RWPE2 (cell line): ENCODE measurements at places on chromosomes 4 and X.
A peak's percentile ranks its signal among the peaks of the same experiment; 100 is the strongest.

- H3K27me3 ChIP-seq: no peaks in the 10 kb centered on the region
- H3K4me1 ChIP-seq: peaks cover 10% of the 10 kb centered on the region
- H3K27ac ChIP-seq: peak overlapping the region; percentile 48
- H3K4me3 ChIP-seq: no peak overlapping the region
- H3K36me3 ChIP-seq: no peaks in the 10 kb centered on the region; the same call in 1 of the 2 replicates
- DNase-seq: no peak
These were observed 85.2 kb downstream of the ANAPC10 start for GRCh38 chr4:145012841-145013240.

DNA sequence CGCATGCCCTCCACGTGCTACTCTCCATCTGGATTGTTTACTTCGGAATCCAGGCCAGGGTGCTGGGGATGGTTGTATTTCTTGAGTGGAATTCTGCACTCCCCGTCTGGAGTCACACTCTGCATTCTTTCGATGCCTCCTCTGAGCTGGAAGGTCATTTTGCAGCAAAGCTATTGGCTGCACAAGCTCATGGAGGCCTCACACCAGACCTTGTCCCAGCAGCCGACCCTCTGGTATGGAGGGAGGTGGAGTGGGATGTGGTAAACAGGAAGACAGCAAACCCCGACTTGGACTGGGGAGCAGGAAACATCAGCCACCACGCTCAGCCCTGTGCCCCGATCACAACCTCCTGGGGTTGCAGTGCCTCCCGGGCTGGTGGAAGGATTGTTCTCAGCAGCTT, 225.3 kb upstream of the LNX1 start:
- H3K4me3 ChIP-seq: no peak overlapping the region
- H3K4me1 ChIP-seq: no peaks in the 10 kb centered on the region
- no peak for DNase-seq
- no peak overlapping the region for H3K27ac ChIP-seq
- H3K36me3 ChIP-seq: no peaks in the 10 kb centered on the region

GRCh38 chrX:22800360-22800759, 199.4 kb upstream of the DDX53 start:
- no peak overlapping the region for H3K4me3 ChIP-seq
- peaks cover 3% of the 10 kb centered on the region for H3K4me1 ChIP-seq
- no peaks in the 10 kb centered on the region for H3K27me3 ChIP-seq
- H3K27ac ChIP-seq: no peak overlapping the region
- H3K36me3 ChIP-seq: no peaks in the 10 kb centered on the region
- DNase-seq: no peak

GRCh38 chr4:43732829-43733426, 715.7 kb downstream of the KCTD8 start:
- H3K27me3 ChIP-seq: no peaks in the 10 kb centered on the region
- no peaks in the 10 kb centered on the region for H3K4me1 ChIP-seq
- H3K27ac ChIP-seq: no peak overlapping the region
- H3K36me3 ChIP-seq: no peaks in the 10 kb centered on the region

- H3K27me3 ChIP-seq: no peaks in the 10 kb centered on the region
- H3K4me1 ChIP-seq: peaks cover 14% of the 10 kb centered on the region
- H3K36me3 ChIP-seq: no peaks in the 10 kb centered on the region
These were observed 26.1 kb upstream of the SORBS2 start for GRCh38 chr4:185838104-185838452.

DNA sequence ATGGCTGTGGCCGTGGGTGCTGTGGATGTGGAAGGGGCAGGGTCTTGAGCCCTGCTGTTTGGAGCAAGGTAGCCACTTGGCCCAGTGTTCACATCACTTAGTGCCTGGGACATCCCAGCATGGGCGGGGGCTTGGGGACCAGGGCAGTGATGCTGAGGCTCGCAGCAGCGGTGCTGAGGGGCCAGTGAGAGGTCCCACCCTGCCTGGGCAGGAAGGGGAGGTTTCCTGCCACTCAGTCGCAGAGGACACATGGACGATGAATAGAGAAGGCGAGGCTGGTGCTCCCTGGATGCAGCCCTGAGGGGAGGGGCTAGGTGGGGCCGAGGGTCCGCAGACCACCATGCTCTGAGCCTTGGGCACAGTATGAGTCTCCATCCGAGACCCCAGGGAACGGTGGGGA, 25.7 kb downstream of the DOK7 start:
- peaks cover 12% of the 10 kb centered on the region for H3K36me3 ChIP-seq
- no peak for DNase-seq
- peaks cover 6% of the 10 kb centered on the region for H3K4me1 ChIP-seq
- no peak overlapping the region for H3K27ac ChIP-seq
- H3K4me3 ChIP-seq: no peak overlapping the region
- no peaks in the 10 kb centered on the region for H3K27me3 ChIP-seq

- H3K36me3 ChIP-seq: no peaks in the 10 kb centered on the region
- peaks cover 4% of the 10 kb centered on the region for H3K27me3 ChIP-seq
- no peak for DNase-seq
- H3K27ac ChIP-seq: no peak overlapping the region
- H3K4me1 ChIP-seq: no peaks in the 10 kb centered on the region
These were observed 16.0 kb upstream of the UGT8 start for GRCh38 chr4:114582621-114583020.

DNA sequence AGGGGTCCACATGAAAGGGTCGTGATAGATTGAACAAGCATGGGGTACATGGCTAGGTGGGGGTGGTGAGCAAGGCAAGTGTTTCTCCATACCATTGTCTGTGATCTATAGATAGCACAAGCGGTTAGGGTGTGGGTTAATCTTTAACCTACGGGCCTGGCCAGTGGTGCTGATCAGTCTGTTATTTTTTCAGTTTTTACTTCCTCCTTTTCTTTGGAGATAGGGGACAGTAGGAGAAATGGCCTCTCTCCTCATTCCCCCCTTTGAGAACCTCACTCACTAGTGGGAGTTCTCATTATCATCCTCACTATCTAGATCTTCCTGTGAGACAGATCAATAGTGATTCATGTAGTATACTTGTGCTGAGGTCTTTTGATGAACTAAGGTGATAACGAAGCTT, 16.2 kb upstream of the GPKOW start:
- H3K4me1 ChIP-seq: no peaks in the 10 kb centered on the region
- H3K27ac ChIP-seq: no peak overlapping the region
- H3K27me3 ChIP-seq: no peaks in the 10 kb centered on the region
- no peak for DNase-seq
- H3K36me3 ChIP-seq: no peaks in the 10 kb centered on the region

GRCh38 chr4:154132406-154132805, 343.5 kb upstream of the SFRP2 start:
- no peaks in the 10 kb centered on the region for H3K27me3 ChIP-seq
- peak overlapping the region; percentile 45 for H3K27ac ChIP-seq
- no peaks in the 10 kb centered on the region for H3K36me3 ChIP-seq
- no peak overlapping the region for H3K4me3 ChIP-seq
- no peak for DNase-seq
- peaks cover 18% of the 10 kb centered on the region for H3K4me1 ChIP-seq

DNA sequence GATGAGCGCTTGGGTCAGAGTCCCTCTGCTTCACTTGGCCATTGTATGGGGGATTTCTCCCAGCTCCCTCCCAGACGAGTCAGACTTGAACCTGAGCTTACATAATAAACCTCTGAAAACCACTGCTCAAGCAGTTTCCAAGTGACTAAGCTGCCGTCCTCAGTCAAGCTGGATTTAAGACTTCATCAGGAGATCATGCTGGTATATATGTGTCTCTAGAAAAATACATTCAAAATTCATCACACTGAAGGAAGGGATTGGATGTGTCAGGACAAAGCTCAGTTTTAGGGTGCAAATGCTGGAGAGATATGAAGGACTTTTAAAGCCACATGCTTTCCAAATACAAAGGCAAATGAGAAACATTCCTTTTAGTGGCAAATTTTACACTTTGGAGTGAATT, 114.3 kb downstream of the QDPR start:
- DNase-seq: no peak
- no peak overlapping the region for H3K27ac ChIP-seq
- H3K4me3 ChIP-seq: no peak overlapping the region
- no peaks in the 10 kb centered on the region for H3K27me3 ChIP-seq
- no peaks in the 10 kb centered on the region for H3K36me3 ChIP-seq
- H3K4me1 ChIP-seq: no peaks in the 10 kb centered on the region

DNA sequence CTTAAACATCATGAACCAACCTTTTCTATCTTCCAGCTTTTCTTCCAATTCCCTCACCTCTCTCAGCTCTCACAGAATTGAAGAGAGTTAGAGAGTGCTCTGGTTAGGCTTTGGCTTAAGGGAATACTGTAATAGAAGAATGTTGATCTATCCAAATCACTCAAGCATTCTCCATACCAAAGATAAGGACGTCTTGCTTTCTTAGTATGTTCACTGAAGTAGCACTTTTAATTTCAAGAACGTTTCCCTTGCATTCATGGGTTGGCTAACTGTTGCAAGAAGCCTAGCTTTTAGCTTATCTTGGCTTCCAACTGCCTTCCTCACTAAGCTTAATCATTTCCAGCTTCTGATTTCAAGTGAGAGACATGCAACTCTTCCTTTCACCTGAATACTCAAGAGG, 43.2 kb downstream of the FANCB start:
- no peaks in the 10 kb centered on the region for H3K27me3 ChIP-seq
- H3K4me1 ChIP-seq: no peaks in the 10 kb centered on the region
